ENCODE measurements at places on chromosomes 4 and X.

- DNase-seq: no peak
Measured at GRCh38 chr4:84481077-84481859, 17.8 kb downstream of the NKX6-1 start.

DNA sequence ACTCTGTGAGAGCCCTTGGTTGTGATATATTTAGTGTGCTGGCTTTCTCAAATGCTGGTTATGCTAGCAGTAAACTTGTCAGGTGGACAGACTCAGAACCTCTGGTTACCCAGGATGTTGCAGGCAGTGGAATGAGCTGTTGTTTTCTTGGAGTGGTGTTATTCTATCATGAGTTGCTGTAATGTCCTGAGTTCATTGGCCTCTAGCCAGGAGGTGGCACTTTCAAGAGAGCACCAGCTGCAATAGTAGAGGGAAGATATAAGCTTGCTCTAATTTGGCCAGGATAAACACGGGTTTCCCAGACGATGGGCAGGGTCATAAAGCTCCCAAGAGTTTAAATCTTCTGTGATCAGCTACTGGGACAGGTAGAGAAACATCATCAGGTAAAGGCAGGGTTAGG lies 95.0 kb upstream of the UBQLN2 start:
- DNase-seq: no peak

- no peak for DNase-seq
Measured at GRCh38 chr4:105352826-105353225, 121.0 kb downstream of the PPA2 start.

DNA sequence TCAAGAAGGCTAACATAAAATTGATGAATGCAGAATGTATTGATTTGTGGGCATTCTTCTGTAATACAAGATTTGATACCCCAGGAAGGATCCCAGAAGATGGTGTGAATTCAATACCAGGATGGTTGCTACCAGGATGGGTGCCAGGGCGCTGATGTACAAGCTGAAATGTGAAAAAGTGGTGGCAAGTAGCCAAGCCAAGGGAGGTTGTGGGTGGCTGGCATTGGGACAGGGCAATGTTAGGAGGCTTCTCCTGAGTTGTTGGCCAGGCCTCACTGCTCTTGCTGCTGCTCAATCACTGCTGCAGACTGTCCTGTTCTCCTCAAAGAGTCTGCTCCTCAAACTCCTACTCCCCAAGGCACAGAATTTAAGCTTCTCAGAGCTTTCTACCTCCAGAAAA lies 77.1 kb downstream of the RBM46 start:
- no peak for DNase-seq

DNA sequence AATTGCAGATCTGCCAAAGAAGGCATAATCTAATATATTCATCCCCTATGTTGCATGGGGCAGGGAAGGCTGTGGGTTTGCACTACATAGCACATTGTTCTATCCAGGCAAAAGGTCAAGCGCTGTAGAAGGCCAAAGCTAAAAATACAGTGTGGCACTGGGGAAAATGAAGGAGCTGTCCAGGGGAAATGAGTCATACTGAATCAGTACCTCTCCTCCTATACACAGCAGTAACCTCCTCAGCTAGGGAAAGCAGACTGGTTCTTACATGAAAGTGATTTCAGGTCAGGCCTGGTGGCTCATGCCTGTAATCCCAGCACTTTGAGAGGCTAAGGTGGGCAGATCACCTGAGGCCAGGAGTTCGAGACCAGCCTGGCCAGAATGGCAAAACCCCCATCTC lies 31.0 kb upstream of the SLC25A4 start:
- no peak for DNase-seq

Data from central memory CD4-positive, alpha-beta T cell (primary cell).